ENCODE measurements at places on chromosomes 7 and 10.

DNA sequence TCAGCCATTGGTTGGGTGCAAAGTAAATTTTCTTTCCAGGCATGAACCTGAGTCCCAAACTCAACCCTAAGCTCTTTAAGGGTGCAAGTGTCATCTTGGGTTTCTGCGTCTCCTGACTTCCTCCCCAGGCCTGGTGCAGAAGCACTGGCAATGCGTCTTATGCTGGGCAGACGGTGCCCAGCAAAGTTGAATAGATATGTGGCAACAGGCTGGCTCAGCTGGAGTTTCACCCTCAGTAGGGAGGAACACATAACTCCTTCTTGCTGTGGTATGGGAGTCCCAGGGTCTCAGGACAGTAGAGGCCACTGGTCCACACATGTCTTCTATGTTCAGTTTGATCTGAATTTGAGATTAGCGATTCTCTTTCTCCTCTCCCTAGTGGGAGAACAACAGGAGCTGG, 181.3 kb downstream of the RPS24 start:
- DNase-seq, result peak; percentile 84

GRCh38 chr7:105245398-105246114, 143.2 kb downstream of the SRPK2 start:
- no peak for DNase-seq

- no peak for DNase-seq
Measured at GRCh38 chr7:22969010-22969431, 44.9 kb downstream of the HYCC1 start.

- DNase-seq, result no peak
Measured at GRCh38 chr7:87128861-87129267, 23.4 kb upstream of the DMTF1 start.

- DNase-seq, result no peak
Measured at GRCh38 chr10:34155812-34156211, 659.3 kb downstream of the PARD3 start.

DNA sequence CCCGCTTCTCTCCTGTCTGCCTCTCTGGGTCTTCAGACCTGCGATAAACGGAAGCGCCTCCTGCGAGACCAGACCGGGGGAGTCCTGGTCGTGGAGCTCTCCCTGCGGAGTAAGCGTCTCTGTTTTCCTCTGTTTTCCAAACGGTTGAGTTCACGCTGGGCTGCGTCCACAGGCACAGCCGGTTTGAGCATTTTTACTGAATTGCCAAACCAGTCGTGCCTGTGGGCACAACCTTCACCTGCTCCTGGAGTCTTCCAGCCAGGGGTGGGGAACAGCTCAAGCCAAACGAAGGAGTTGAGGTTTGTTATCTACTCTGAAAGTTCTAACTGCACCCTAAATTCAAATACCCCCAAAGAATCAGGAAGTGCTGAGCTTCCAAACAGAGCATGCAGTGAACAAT, 16.3 kb downstream of the TECTB start:
- no peak for DNase-seq

- DNase-seq, result peak; percentile 38
Measured at GRCh38 chr10:62684911-62685310, 119.6 kb upstream of the ADO start.

DNA sequence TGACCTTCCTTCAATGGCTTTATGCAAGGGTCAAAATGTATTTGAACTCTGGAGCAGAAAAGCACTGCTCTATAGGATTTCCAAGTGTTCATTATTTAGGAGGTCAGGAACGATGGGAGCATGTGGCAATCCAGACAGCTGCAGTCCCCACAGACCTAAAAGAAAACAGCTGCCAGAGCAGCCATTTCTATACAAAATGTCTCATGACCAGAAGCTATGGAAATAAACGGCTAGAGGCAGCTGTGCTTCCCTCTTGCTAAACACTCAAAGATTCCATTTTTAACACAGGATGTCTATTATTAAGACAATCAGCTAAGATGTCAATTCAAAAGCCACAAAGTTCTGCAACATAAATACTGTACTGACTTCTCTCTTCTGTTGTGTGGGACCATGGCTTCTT, 879.1 kb upstream of the C7orf33 start:
- no peak for DNase-seq

GRCh38 chr7:29377718-29378117, 183.1 kb downstream of the CHN2 start:
- DNase-seq, result no peak

DNA sequence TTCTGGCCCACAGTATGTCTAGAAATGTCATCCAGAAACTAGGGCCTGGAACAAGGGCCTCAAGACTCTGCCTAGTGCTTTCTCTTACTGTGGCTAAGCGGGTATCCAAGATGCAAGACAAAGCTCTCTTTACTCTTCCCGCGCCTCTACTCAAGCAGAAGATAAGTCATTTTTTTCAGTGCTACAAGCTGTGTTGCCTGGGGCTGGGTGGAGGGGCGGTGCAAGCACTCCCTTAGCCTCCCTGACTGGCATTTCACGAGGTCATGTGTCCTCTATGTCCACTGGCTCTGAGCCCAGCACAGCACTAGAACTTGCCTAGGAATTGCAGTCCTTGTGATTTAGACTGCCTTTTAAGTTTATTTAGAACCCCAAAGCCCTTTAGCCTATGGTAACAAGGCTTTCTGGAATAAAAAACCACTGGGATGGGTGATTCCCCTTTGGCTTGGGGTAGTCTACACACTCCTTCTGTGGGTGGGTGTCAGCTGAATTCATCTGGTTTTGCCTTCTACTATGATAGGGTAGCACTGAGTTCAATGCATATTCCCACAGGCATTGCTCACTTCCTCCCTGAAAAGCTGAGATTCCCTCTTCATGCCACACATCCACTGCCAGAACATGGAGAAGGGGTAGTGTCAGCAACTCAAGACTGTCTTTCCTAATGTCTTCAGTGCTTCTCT, 371.8 kb upstream of the KCND2 start:
- no peak for DNase-seq

DNA sequence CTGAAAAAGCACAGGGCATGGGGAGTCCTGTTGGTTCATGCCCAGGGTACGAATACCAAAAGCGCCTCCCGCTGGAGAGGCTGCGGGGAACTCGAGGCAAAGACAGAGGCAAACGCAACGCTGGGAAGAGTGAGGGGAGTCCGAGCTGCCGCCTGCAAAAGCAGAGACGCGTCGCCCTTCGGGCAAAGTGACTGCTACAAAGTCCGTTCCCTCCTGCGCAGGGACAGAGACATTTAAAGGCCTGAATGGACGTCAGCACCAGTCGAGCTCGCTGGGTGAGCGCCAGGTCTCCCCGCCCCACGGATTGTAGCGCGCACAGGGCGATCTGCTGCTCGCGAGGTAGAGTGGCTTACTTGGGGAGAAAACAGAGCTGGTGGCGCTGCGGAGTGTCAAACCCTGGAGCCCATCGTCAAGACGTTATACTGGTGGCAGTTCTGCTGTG, 732.8 kb downstream of the ZWINT start:
- DNase-seq, result no peak

GRCh38 chr7:28784171-28784902, 173.8 kb downstream of the TRIL start:
- no peak for DNase-seq

DNA sequence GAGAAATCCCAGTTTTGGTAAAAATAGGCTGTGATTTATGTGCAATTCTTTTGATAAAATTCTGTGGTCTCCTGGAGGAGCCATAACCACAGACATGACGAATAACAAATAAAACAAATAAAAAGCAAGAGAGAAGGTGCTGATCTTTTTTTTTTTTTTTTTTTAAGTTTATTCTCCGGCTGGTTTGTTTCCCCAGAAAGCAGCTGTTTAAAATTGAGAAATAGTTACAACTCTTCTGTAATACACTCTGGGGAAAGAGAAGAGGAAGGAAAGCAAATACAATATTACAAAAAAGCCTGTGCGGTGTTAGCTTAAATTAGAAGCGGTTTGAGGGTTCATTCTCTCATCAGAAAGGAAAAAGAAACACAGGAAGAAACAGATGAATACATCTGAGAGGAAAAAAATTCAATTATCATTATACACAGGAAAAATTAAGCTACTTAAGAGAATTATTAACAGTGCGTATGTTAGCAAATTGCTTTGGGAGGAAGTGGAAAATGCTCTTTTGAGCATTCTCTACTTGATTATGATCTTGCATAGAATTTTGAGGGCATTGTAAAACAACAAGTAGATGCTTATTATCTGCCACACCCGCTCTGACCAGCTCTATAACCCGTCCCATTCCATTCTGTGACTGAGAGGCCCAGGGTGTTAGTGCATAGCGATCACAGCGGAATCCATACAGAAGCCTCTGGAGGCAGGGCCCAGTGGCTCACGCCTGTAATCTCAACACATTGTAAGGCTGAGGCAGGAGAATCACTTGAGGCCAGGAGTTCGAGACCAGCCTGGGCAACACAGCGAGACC, 40.6 kb upstream of the WAC start:
- peak; percentile 37 for DNase-seq

DNA sequence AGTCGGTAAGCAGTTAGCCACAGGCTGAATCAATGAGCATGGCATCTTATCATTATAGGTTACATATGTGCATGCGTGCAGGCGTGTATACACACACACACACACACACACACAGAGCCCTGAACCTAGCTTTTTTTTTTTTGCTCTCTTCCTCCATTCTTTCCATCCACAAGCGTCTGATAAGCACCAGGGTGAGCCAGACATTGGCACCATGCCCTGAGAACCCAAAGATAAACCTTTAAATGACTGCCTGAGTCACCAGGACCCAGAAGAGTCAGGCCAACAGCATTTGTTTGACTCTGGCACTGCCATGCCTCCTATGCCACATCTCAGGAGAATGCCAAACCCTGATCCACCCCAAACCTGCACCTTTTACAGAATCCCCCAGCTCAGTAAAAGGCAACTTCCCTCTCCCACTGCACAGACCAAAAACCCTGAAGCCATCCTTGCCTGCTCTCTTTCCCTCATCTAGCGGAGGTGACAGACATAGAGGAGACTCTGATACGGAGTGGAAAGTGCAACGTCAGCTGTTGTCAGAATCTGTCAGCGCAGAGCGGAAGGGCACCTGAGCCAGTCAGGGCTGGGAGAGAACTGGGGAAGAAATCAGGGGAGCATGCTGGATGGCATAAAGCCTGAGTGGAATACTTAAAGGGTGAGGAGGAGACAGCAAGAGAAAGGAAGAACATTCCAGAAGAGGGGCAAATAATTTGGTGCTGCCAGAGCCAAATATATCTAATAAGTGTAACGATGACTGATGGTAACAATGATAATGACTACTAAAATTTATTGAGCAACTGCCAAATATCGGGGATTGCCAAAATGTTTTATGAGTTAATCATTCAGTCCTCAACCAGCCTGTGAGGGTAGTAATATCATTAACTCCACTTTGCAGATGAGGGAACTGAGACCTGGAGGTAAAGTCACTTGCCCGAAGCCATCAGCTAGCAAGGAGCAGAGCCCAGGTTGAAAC, 3.2 kb downstream of the PARP12 start:
- no peak for DNase-seq

DNA sequence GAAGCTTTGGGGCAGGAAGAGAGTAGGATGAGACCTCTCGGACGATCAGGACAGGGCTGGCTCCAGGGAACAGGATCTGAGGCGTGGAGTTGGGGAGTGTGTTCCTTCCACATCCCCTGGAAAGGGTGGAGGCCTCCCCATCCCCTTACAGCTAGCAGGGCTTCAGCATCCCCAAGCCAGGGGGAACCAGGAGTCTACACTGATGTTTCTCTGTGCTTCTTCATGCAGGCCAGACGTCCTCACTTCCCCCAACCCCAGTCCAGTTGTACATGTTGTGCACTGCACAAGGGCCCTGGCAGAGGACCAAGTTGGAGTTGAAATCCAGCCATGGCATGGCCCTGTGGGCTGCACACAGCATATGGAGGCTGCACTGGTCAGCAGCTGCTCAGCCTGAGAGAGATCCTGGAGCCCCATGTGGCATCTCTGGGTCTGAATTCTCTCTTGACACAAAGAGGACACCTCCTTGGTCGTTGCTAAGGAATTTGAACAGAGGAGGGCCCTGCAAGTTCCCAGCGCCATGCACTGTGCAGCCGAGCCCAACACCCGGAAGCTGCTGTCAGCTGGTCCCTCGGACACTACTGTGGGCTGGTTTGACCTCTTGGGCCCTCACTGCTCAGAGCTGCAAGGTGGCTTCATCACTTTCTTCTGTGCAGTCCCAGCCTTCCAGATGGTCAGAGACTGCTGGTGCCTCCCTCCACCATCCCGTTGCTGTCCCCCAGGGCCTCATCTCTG, 181.1 kb downstream of the DNAJB6 start:
- no peak for DNase-seq

GRCh38 chr10:88028654-88029053, 165.2 kb downstream of the PTEN start:
- DNase-seq, result no peak

Data from suppressor macrophage (primary cell).